ENCODE measurements at places on chromosomes 1 and 21.

GRCh38 chr1:8862528-8862927 is 16.0 kb downstream of the ENO1 start:
- H3K27me3 ChIP-seq: no peaks in the 10 kb centered on the region
- H3K36me3 ChIP-seq: peaks cover 59% of the 10 kb centered on the region
- DNase-seq: no peak
- H3K4me1 ChIP-seq: no peaks in the 10 kb centered on the region

DNA sequence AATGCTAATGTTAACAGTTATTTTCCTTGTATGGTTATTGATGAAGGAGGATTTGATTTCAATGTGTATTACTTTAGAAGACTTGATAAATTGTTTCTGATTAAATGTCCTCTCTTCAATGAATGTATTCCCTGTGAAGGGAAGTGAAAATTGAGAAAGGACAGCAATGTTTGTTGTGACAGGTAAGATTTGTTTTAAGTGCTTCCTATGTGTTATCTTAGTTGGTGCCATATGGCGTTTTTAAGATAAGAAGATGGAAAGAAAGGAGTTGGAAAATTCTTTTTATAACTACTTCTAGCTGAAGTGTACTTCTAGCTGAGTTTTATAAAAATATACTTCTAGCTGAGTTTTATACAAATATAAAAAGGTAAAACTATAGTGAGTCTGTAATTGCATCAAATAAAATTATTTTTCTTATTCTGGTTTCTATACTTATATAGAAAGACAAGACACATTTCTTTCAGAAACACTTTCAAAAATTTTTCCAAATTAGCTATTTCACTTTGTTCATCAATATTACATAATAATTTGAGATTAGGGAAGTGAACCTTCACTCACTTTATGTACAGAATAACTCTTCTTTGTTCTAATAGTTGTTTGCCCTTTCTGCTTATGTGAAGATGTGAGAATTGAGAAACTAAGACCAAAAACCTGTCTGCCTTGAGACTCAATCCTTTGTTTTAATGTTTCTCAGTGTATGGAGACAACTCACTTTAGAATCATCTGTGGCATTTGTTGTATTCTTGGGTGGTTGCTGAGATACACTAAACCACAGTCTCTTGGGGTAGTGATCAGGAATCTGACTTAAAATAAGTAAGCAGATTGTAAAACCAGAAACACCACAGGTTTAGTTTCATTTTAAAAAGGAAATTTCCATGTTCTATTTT is 382.9 kb upstream of the B3GALT2 start:
- no peak overlapping the region for H3K27ac ChIP-seq
- H3K36me3 ChIP-seq: no peaks in the 10 kb centered on the region
- no peak for DNase-seq
- no peaks in the 10 kb centered on the region for H3K4me1 ChIP-seq
- no peak overlapping the region for H3K4me3 ChIP-seq

DNA sequence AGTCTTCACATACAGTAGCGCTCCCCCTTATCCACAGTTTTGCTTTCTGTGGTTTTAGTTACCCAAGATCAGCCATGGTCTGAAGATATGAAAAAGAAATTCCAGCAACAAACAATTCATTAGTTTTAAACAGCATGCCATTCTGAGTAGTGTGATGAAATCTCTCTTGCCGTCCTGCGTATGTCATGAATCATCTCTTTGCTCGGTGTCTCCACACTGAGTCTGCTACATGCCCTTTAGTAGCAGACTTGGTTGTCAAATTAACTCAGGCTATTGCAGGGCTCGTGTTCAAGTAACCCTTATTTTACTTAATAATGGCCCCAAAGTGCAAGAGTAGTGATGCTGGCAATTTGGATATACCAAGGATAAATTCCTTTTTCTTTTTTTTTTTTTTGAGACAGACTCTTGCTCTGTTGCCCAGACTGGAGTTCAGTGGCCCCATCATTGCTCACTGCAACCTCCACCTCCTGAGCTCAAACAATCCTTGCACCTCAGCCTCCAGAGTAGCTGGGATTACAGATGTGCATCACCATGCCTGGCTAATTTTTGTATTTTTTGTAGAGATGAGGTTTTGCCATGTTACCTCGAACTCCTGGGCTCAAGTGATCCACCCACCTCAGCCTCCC is 22.6 kb downstream of the PHACTR4 start:
- no peaks in the 10 kb centered on the region for H3K36me3 ChIP-seq
- no peak overlapping the region for H3K27ac ChIP-seq
- no peak overlapping the region for H3K4me3 ChIP-seq
- no peaks in the 10 kb centered on the region for H3K27me3 ChIP-seq
- no peak for DNase-seq
- peaks cover 11% of the 10 kb centered on the region for H3K4me1 ChIP-seq

DNA sequence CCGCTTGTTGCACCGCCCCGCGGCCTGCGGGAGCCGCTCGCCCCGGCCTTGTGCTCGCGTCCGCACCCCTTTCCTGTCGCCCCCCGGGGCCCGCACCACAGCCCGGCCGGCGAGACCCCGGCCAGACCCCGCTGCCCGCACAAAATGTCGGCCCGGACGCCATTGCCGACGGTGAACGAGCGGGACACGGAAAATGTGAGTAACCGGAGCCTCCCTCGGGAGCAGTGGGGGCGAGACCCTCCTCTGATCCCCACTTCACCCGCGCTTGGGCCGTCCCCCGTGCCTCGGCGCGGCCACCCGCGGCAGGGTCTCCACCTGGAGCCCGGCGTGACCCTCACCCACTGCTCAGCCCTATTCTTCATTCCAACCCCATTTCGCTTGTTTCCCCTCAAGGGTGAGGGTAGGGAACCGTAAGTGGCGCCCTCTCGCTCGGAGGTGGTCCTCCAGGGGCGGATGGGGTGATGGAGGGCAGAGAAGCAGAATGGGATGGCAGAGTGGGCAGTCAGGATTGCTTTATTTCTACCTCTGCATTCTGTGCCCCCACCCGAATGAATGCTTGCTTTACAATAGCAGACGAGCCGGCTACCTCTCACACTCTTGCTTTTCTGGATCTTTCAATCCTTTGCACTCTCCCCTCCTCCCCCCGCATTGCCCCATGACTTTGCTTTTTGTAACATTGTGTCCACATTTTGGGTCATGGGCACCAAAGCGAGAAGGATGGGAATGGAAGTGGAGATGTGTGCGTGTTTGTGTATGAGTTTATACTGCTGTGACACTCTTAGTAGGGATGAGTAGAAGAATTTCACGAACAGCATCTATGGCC is 954 bp downstream of the MARK1 start:
- H3K4me3 ChIP-seq: peak overlapping the region; percentile 86
- H3K27me3 ChIP-seq: no peaks in the 10 kb centered on the region
- peaks cover 12% of the 10 kb centered on the region for H3K4me1 ChIP-seq
- H3K36me3 ChIP-seq: no peaks in the 10 kb centered on the region
- no peak for DNase-seq
- H3K27ac ChIP-seq: peak overlapping the region; percentile 92

GRCh38 chr1:78447086-78447485 is 43.7 kb upstream of the PTGFR start:
- H3K4me1 ChIP-seq: no peaks in the 10 kb centered on the region
- H3K27me3 ChIP-seq: no peaks in the 10 kb centered on the region

DNA sequence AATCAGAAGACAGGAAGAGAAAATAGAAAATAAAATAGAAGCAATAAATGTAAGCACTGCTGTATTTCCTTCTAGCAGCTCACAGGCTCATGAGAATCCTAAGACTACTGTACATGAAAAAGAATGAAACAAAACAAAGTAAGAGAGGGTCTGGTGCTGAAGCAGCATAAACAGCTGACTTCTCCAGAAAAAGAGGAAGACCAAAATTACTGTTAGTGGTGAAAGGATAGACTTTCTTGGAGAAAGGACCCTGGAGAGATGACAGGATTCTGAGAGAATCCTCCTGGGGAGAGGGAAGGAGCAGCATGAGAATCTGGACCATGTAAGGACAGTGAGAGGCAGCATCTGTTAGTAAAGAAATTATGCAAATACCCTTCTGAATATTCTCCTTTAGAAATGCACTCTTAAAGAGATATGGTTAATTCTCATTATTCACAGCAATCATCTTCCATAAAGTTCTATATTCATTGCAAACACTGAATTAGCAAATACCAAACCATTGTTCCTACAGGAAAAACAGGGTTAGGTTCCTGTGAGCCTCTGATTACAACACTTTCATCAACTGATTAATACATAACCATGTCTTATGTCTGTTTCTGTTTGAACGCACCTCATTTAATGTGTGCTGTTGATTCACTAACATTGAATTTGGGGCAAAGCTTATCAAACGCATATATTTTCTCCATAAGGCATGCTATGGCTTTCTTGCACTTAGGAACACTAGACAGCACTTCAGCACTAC is 17.0 kb downstream of the SLC25A24 start:
- no peaks in the 10 kb centered on the region for H3K27me3 ChIP-seq
- peaks cover 2% of the 10 kb centered on the region for H3K36me3 ChIP-seq
- H3K27ac ChIP-seq: no peak overlapping the region
- no peak overlapping the region for H3K4me3 ChIP-seq
